Left colon (tissue), 2 donors: ENCODE measurements at places on chromosomes 1 and 21.

- no peak for DNase-seq
Observed at GRCh38 chr1:156624814-156625435, 5.7 kb downstream of the HAPLN2 start.

DNA sequence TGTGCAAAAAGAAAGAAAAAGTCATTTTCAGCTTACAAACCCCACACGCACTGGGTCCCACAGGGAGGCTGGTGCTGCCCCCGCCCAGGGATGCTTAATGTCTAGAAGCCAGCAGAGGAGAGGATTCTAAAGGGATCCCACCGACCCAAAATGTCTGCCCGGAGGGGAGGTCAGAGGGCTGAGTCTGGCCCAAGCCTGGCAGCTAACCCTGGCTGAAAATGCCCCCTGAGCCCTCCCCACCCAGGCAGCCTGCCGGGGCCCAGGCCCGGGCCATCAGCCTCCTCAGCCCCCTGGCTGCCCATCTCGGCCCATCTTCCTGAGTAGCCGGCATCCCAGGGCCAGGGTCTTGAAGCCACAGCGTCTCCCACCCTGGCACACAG, 33.5 kb downstream of the ACOT7 start:
- DNase-seq: peak; percentile 50

GRCh38 chr1:108511764-108512163, 48.1 kb upstream of the EEIG2 start:
- no peak for DNase-seq

DNA sequence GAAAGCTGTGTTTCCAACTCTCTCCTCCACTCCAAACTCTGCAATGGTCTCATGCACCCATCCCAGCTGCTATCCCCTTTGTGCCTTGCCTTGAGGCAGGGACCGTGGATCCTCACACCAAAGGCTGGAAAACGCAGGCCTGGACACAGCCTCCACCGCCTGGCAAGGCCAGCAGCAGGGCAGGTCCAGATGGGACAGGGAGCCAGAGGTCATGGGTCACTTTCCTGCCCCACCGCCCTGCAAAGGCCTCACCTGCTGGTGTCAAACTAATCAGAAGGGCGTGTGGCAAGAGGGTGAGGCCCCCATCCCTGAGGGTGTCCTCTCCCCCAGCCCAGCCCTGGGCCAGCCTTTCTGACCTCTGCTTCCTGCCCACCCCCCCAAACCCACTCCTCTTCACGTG, 106.3 kb downstream of the PAX7 start:
- no peak for DNase-seq

- DNase-seq: peak; percentile 12
Observed at GRCh38 chr1:37410815-37411214, 63.6 kb upstream of the ZC3H12A start.

DNA sequence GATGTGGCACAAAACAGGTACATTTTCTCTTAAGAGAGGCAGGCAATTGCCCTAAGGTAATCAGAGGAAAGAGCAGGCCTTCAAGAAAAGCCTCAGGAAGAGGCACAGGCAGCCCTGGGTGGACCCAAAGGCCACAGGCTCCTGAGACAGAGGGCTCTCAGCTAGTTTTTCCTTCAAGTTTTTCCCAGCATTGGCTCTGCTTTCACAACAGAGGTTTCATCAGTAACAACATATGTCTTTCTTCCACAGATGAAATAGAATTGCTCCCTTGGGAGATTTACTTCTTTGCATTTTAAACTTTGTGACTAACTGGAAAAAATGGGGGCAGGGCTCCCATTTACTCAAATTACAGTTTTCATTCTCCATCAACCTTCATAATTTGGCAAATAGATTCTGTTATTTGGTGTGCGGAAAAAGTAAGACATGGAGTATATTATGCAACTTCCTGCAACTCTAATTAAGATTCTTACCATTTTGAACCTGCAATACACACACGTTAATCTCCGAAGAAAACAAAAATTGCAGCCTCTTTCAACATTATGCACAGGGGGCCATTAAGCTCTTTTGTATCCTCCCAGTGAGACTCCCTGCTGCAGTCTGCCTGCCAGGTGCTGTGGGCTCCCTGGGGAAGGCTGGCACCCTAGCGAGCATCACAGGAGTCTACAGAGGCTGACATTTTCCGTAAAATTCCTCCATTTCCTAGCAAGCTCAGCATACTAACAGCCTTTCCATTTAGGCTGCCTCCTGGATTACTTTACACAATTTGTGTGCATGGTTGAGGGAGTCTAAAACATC, 282.3 kb downstream of the USH2A start:
- DNase-seq: no peak

GRCh38 chr1:158186180-158186579, 5.5 kb downstream of the CD1D start:
- DNase-seq: no peak

DNA sequence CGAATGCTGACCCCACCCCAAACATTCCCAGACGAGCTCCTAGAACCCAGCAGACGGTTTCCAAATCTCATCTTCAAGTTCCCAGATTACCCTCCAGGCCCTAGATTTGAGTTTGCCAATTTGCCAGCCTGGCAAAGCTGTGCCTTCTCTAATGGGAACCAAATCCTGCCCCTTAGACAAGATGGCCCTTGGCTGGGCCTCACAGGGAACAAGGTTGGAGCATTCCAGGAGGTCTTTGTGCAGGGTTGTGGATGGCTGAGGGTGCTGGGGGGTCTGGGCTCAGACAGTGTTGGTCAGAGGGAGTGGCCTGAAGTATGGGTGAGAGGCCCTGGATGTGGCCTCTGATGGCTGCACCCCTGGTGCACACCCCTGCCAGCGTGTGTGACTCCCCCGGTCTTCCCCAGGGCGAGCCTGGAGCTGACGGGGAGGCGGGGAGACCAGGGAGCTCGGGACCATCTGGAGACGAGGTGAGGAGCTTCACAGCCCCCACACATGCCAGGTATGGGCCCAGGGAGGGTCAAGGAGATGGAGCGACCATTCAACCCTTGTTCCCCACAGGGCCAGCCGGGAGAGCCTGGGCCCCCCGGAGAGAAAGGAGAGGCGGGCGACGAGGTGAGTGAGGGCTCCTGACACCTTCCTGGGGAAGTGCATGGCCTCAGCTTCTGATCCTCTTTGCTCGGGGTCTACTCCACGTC, 10.2 kb downstream of the COL6A1 start:
- DNase-seq: peak; percentile 20

GRCh38 chr21:31176080-31176551, 137.8 kb upstream of the KRTAP19-8 start:
- no peak for DNase-seq

DNA sequence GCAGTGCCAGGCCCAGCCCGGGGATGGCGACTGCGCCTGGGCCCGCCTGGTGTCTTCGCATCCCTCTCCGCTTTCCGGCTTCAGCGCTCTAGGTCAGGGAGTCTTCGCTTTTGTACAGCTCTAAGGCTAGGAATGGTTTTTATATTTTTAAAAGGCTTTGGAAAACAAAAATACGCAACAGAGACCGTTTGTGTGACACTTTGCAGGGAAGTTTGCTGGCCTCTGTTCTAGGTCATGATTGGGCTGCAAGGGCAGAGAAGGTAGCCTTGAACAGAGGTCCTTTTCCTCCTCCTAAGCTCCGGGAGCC, 719 bp downstream of the SOD1 start:
- no peak for DNase-seq

GRCh38 chr1:170273291-170274130, 127.8 kb downstream of the NTMT2 start:
- no peak for DNase-seq

DNA sequence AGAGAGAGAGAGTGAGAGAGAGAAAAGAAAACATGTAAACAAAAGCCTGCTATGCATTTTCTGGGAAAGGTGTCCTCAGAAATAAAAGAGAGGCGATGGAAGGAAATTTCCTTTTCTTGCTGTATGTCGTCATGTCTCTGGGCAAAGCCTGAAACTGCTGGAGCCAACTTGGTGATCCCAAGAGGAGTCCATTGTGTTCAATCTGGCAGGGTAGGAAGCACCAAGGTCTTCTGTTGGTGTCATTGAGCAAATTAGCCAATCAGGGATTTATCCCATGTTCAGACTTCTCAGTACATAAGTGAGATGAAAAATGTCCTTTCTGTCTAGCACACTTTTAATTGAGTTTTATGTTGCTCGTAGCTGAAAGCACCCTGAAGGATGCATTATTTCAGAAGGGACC, 260.0 kb upstream of the KAZN start:
- no peak for DNase-seq

DNA sequence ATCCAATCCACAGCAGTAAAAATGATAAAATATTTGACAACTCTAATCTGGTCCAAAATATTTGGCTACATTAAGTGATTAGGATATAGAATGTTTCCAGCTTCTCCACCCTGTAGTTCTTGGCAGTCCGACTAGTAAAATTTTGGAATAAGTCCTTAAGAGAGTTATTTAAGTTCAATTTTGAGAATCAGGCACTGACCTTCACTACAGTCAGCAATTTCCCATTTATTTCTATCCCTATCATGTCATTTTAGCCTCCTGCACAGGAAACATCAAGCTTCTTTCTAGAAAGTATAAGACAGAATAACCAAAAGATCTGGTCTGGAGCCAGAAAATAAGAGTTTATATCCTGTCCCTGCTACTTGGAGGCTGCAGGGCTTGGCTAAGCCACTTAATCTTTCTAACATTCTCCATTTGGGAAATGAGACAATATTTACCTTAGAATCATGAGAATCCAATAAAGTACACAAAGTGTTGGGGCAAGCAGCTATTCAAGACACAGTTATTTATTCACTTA, 162.2 kb downstream of the DPYD start:
- no peak for DNase-seq

DNA sequence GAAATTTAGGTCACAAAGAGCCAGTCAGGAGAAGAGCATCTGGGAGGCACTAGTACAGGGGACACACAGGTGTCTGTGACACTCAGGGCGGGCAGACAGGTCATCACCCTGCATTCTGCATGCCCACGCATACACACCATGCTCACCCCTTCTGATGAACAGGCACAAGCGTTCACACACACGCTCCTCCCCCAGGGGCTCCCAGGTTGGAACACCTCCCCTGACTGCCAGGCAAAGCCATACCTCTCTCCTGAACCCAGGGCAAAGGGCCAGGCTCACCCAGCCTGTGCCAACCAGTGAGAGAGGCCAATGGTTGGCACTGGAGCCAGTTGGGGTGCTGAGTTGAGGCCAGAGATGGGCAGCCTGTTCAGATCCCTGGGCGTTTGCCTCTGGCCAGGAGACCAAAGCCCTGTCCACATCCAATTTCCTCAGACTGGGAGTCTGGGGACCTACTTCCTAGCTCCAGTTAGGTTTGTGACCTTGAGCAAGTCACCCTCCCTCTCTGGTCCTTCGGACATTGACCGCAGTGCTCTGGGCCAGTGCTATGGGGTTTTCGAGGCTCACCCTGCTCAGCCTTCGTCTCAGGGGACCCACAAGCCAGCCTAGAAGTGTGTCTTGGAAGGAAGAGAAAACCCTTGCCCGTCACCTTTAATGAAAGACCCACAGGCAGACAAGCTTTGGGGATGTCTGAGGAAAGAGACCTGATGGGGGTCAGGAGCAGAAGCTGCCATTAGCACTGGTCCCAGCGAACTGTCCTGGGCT, 5.8 kb upstream of the LAD1 start:
- DNase-seq: peak; percentile 67

DNA sequence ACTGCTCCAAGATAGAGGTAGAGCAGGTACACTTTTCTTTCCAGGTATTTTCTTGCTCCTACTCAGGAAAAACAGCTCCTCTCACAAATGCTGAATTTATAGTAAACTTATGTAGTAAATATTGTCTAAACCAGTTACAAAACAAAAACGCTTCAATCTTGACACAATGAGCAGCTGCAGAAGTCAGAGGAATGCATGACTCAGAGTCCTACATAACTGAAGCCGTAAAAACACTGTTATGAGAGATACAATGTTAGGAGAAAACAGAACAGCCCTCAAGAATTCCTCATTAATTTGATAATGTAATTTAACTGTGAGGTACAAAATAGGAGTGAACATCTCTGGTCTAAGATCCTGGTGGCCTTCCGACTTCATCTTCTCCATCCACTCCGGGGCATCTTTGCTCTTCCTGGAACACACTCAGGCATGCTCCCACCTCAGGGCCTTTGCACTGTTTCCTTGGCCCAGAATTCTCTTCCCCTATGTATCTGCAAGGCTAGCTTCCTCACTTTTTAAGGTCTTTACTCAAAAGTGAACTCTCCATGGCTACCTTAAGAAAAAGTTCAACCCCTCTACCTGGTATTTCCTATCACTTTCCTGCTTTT, 138.5 kb downstream of the SLC45A1 start:
- no peak for DNase-seq

- no peak for DNase-seq
Observed at GRCh38 chr1:212669600-212669999, 30.0 kb downstream of the BATF3 start.

GRCh38 chr1:28761189-28761588, 24.4 kb downstream of the YTHDF2 start:
- no peak for DNase-seq

DNA sequence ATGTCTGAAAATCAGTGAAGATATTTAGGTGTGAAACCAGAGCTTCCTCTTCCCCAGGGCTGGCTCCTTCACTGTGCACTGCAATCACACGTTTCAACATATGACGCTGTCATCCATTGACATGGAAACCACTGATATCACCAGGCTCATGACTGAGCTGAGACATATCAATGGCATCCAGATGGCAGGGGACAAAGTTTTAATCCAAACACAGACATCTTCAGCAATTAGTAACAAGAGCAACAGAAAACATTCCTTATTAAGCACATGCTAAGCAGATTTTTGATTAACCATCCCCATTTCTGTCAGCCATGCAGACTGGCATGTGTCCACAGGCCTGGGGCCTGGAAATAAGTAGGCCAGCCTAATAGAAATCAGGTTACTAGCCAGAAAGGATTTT, 108.0 kb upstream of the ADAR start:
- no peak for DNase-seq

DNA sequence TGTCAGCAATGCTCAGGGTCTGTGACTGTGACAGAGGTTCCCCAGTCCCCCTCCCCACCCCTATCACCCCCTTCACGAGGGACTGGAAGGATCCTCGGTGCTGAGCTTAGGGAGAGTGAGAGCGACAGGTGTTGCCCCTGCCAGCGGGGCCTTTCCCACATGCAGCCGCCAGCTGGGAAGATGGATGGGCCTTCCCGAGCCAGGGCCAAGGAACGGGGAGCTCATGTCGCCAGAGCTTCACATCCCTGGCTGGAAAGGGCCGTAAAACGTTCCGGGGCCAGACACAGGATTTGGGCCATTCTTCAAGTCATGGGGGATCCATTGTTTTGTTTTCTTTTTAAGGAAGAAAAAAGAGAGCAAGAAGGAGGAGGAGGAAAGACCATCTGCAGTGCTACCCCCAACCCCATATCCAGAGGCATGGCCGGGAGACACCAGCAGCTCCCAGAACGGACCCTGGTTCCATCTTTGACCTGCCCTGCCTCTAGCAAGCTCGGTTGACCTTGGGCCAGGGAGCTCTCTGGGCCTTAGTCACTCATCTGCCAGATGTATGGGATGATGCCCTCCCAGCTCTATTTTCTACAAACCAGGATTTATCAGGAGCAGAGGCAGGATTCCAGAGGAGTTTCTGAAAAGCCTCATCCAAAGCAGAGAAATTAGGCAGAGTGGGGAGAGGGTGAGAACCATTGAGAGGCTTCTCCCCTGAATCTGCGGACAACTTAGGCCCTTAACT, 54.1 kb downstream of the TAS1R2 start:
- no peak for DNase-seq

DNA sequence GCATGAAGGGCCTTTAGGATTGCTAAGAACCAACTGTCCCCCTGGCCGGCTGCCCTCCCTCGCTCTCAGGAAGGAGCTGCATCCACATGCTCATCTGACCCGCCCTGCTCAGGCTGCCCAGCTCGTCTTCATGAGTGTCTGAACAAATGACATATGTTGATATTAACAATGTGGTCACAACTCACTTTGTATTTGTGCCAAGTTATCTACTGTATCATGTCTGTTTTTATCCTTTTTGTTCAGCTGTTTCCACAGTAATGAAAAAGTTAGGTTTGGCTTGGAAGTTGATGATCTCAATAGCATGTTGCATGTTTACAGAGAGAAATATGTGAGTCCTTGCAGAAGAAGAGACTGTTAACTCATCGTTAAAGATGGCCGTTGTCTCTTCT, 75.1 kb downstream of the PHTF1 start:
- peak; percentile 52 for DNase-seq
